ENCODE measurements at places on chromosomes 6 and 20. TPM values are rescaled to one million over a fixed set of nuclear protein-coding genes. Genes with fewer than 3 reads are reported as not detected.

CAGE1 gene
- total RNA-seq, result 0.28 TPM

ULBP3 gene
- total RNA-seq, result not detected

DSP gene
- 28.3 TPM for total RNA-seq

DNA sequence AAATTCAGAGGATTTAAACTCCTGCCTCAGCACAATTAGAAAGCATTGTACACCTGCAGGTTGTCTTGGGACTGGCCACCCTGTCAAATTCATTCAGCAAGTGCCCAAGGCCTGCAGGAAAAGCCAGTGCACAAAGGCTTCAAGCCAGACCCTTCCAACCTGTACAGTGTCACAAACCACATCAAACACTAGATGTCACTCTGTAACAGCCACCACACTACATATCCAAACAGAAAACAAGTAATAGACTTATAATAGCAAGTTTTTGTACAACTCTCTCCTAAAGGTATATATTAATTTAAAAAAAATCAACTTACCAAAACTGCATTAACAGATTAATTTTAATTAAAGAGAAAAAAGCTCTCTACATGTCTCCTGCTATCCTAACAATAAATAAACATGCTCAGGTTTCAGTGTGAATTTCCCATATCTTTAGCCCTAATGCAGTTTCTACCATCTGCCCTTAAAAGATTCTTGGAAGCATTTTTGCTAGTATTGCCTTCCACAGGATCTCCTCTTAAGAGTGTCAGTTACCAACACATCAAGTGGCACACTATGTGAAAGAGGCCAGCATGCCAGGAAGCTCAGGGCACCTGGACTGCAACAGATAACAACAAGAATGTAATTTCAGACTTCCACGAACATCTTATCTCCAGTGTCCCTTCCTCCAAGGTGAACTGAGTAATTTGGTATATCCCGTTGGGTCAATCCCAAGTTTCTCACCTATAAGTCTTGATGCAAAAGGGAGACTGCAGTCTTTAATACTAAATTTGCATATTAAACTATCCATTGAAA, 47.5 kb downstream of the RALGAPA2 start:
- H3K4me1 ChIP-seq, result no peaks in the 10 kb centered on the region
- no peaks in the 10 kb centered on the region for H3K27me3 ChIP-seq
- DNase-seq, result no peak
- no peaks in the 10 kb centered on the region for H3K36me3 ChIP-seq
- H3K4me3 ChIP-seq, result no peak overlapping the region
- no peak overlapping the region for H3K27ac ChIP-seq

GRCh38 chr6:16473908-16474771, 235.8 kb downstream of the GMPR start:
- H3K4me1 ChIP-seq, result no peaks in the 10 kb centered on the region
- no peak for DNase-seq
- H3K27ac ChIP-seq, result no peak overlapping the region
- H3K36me3 ChIP-seq, result no peaks in the 10 kb centered on the region
- no peaks in the 10 kb centered on the region for H3K27me3 ChIP-seq

GRCh38 chr20:59992526-59993084, 34.4 kb downstream of the CDH26 start:
- no peaks in the 10 kb centered on the region for H3K27me3 ChIP-seq
- no peaks in the 10 kb centered on the region for H3K4me1 ChIP-seq

GRCh38 chr6:5135788-5136376, 50.7 kb downstream of the PPP1R3G start:
- H3K36me3 ChIP-seq, result no peaks in the 10 kb centered on the region
- no peaks in the 10 kb centered on the region for H3K27me3 ChIP-seq
- no peak for DNase-seq
- H3K4me1 ChIP-seq, result no peaks in the 10 kb centered on the region
